Karpas-422 (cell line): ENCODE measurements at places on chromosomes 5 and 9. TPM values are rescaled to one million over a fixed set of nuclear protein-coding genes. Genes with fewer than 3 reads are reported as not detected.

- DNase-seq, result no peak
Observed at GRCh38 chr5:173429489-173430150, 101.4 kb upstream of the STC2 start.

Gene SPAG8
- 0.07 and 0.90 TPM in 2 replicates for total RNA-seq

Gene SLC27A4
- total RNA-seq, result 18.5 and 24.4 TPM in 2 replicates

GRCh38 chr5:16913187-16914107, 22.6 kb downstream of the MYO10 start:
- DNase-seq, result no peak

DNA sequence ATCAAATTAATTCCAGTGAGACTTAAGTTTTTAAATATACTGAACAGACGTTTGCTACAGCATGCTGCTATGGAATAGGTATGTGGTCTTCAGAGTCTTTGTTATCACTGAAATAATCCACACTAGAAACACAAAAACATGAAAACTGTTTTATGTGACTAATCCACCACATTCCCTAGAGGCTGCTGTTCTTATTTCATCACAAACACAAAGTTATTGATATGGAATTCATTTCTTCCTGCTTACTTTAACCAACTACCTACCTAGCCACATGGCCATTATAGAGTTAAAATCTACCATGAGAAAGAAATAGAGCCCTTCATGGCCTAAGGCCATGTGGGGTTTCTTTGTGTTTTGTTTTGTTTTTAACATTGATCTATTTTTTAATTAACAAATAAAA, 232.3 kb upstream of the PTGER4 start:
- no peak for DNase-seq

- DNase-seq, result no peak
Observed at GRCh38 chr5:141681695-141682641, at the start of gene ARAP3. ARAP3 (minus strand) TSS chr5:141682230; CDS start chr5:141680486, 1,744 bp downstream.

Gene LOX
- total RNA-seq, result not detected in 2 replicates
